ENCODE measurements at places on chromosomes 7 and 10.

GRCh38 chr7:100888291-100888987, 1.1 kb downstream of the UFSP1 start:
- no peak for DNase-seq

- DNase-seq = no peak
Observed at GRCh38 chr10:103184615-103185014, 8.5 kb downstream of the NT5C2 start.

DNA sequence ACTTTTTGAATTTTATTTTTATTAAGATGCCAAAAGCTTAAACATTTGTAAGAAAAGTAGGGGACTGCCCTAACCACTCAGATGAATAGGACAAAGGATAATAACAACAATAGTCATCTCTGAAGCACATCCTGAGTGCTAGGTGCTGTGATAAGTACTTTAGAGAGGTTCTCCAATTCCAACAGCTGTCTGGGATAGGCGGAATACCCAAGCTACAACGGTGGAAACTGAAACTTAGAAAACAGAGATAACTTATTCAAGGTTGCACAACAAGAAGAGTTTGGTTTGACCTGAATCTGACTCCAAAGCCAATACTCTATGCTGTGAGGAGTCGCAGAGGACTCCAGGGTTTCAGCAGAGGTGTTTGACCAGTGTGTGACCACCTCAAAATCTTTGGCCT, 2.0 kb downstream of the RTKN2 start:
- no peak for DNase-seq

- no peak for DNase-seq
Observed at GRCh38 chr7:158107806-158108205, 479.8 kb downstream of the PTPRN2 start.

- DNase-seq = no peak
Observed at GRCh38 chr7:110889335-110889734, 201.6 kb upstream of the LRRN3 start.
